ENCODE measurements at places on chromosomes 2 and 18. TPM values are rescaled to one million over a fixed set of nuclear protein-coding genes. Genes with fewer than 3 reads are reported as not detected.

The SLC19A3 gene
- 1.6 TPM for total RNA-seq

The MOGAT1 gene
- total RNA-seq: not detected

The CNRIP1 gene
- total RNA-seq: 28.5 TPM

The DNAJC27 gene
- total RNA-seq: 0.59 TPM

The C2orf81 gene
- not detected for total RNA-seq

The AAMP gene
- total RNA-seq: 112 TPM

The APOB gene
- not detected for total RNA-seq

The RSAD2 gene
- total RNA-seq: 6.9 TPM

The ADAM23 gene
- total RNA-seq: 1.2 TPM

The UGT1A4 gene
- total RNA-seq: not detected

The KIF5C gene
- 0.13 TPM for total RNA-seq

The PSMA8 gene
- total RNA-seq: 0.23 TPM

The C2orf78 gene
- not detected for total RNA-seq

The MERTK gene
- total RNA-seq: 0.23 TPM

The LIPT1 gene
- total RNA-seq: 4.2 TPM

The SUCLG1 gene
- total RNA-seq: 60.3 TPM

The APCDD1 gene
- 2.4 TPM for total RNA-seq

The SULT1C4 gene
- total RNA-seq: not detected

The CHRND gene
- not detected for total RNA-seq

The SLC11A1 gene
- total RNA-seq: 0.03 TPM

The DSG3 gene
- total RNA-seq: not detected

The PAX8 gene
- total RNA-seq: 0.69 TPM

The PROC gene
- total RNA-seq: not detected

The SERPINB10 gene
- total RNA-seq: not detected

The SCN2A gene
- total RNA-seq: 0.94 TPM

The SLC16A14 gene
- 2.1 TPM for total RNA-seq

The C2orf42 gene
- total RNA-seq: 5.4 TPM
